ENCODE measurements at places on chromosomes 6 and 20.

DNA sequence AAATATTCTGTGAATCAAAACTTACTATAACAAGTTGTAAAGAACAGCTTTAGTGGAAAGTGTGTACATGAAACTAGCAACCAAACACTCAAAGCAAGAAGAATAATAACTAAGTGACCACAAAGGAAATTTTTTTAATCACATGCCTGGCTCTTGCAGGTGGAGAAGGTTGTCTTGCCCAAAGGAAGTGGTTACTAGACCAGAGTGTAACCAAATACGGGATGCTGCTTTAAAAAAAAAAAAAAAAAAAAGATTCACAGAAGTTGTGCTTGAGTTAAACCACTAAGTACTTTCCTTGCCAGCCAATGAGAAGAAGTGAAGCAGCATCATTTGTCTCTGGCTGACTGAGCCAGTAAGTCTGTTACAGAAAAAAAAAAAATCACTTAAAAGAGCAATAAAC lies 19.1 kb upstream of the HLA-DQB1 start:
- DNase-seq: peak; percentile 81

- DNase-seq: peak; percentile 75
Measured at GRCh38 chr6:110039364-110039980, 61.4 kb downstream of the GPR6 start.

DNA sequence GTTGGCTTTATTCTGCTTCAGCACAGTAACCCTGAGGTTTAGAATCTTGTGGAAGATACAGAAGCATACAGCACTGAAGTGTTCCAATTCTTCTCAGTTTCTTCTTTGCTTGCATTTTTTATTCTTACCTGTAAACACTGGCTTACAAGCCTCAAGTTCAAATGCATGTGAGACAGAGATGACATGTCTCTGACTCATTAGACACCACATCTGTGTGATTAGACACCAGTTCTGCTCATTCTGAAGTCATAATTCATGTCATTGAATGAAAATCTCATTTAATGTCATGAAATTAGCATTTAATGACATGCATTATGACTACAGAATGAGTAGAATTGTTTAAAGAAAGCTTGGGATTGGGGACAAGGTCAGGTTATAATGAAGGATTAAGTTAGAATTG lies 5.8 kb downstream of the GZF1 start:
- DNase-seq: no peak

DNA sequence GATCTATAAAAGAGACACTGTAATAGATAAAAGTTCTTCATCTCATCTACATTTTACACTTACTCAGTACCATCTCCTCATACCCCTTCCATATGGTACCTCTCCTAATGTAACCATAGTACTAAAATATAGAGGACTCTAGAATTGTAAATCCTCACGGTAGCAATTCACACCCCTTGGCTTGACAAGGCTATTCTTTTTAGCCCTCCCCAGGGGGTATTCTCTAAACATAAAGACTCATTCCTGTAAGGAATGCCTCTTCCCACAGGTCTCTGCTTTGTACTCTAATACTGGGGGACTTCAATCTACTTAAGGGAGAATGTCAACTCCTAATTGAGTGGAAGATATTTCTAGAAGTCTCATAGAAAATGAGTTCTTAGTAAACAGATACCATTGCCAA lies 85.9 kb downstream of the VIP start:
- DNase-seq: no peak

GRCh38 chr6:25287941-25288340 lies 8.8 kb downstream of the CARMIL1 start:
- DNase-seq: no peak

GRCh38 chr6:79538106-79538971 lies 1.1 kb upstream of the LCA5 start:
- no peak for DNase-seq

All from CD4-positive, alpha-beta memory T cell (primary cell).